Nucleus accumbens (tissue), 56 donors: ENCODE measurements at places on chromosomes 4 and X.

- no peak for DNase-seq
These were observed 37.3 kb downstream of the APBB2 start for GRCh38 chr4:41177016-41177415.

DNA sequence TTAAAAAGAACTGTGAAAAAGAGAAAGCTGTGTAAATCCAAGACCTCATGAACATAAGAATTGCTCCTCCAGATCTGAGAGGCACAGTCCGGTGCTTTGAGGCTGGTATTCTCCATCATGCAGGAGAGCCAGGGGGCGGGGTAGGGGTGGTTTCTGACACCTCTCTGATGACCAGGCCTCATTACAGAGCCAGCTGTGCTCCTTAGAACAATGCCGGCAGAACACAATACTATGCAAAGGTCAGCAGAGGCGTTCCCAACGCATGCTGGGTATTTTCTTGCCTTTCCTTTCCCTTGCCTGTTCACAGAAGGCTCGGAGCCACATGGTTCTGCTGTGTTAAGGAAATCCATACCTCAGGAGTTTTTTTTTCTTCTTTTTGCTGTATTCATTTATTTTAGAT, 91.2 kb upstream of the SOD3 start:
- DNase-seq: no peak

DNA sequence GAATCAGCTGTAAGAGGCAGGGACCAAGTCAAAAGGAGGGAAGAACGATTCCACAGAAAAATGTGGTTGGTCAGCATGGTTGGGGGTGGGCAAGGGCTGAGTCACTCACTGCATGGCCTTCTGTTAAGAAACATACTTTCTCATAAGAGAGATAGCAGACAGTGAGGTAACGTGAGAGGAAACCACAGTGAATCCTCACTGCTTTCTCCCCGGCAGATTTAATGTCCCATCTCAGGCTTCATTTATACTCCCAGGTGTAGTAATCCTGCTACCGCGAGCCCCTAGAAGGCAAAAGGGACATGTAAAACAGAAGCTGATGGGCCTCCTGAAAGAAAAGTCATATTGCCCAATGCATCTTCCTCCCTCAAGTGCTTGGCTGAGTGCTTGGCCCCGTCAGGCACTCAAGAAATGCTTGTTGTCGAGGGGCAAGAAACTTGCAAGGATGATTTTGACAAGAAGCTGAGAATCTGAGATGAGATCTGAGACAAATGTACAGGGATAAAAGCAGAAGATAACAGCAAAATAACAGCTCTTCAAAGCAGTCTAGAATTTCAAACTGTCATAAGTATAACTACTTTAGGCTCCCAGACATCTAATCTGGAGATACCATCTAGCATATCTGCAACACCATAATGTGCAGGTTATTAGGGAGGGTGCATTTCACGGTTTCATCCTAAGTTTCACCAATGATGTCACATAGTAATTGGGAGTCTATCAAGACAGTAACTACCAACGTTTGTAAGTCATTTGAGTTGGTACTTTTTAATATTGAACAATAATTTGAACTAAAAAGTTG, 40.2 kb downstream of the SH3KBP1 start:
- DNase-seq: no peak

- no peak for DNase-seq
These were observed 5.6 kb downstream of the AMOT start for GRCh38 chrX:112835019-112835418.

GRCh38 chrX:36407836-36408235, 488.3 kb downstream of the CFAP47 start:
- DNase-seq: no peak

DNA sequence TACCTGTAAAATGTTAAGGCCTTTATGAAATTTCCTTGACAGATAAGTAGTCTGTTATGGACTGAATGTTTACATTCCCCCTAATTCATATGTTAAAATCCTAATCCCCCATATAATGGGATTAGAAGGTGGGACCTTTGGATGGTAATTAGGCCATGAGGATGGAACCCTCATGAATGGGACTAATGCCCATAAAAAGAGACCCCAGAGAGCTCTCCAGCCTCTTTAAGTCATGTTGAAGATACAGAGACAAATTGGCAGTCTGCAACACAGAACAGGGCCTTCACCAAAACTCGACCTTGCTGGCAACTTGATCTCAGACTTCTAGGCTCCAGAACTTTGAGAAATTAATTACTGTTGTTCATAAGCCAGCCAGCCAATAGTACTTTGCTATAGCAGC, 1344.5 kb upstream of the PCDH7 start:
- DNase-seq: no peak

GRCh38 chr4:180923486-180923885, 1319.7 kb upstream of the TENM3 start:
- DNase-seq: no peak

DNA sequence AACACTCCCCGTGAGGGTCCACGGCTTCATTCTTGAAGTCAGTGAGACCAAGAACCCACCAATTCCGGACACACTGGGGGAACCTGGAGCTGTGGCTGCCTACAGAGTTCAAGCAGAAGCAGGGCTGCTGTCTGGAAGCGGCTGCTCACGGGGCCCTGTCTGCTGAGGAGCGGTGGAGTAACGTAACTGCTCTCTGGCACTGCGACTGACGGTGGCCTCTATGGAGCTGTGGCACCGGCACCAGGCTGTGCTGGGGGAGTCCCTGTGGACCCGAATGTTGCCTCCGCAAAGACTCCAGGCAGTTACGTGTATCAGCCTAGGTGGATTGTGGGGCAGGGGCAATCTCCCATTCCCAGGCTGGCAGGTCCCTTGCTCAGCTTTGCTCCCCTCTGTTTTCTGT, 703.3 kb upstream of the FRG1 start:
- DNase-seq: no peak

GRCh38 chr4:181944527-181944926, 298.7 kb upstream of the TENM3 start:
- no peak for DNase-seq

DNA sequence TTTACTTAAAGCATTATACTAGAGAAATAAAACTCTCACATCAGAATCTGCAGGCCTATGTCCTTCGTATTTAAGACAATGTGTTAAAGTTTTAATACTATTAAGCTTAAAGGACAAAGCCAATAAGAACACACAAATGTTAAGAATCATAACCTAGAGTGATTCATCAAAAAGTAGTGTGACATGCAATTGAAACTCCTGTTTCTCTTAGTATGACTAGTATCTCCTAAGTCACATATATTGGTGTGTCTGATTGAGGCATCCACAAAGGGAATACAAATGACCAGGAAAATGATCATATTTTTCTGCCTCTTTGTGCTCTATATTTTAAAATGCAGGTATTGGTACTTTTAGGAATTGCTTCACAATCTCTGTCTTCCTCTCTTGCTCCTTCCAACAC, 23.8 kb downstream of the GPRASP3 start:
- DNase-seq: no peak

DNA sequence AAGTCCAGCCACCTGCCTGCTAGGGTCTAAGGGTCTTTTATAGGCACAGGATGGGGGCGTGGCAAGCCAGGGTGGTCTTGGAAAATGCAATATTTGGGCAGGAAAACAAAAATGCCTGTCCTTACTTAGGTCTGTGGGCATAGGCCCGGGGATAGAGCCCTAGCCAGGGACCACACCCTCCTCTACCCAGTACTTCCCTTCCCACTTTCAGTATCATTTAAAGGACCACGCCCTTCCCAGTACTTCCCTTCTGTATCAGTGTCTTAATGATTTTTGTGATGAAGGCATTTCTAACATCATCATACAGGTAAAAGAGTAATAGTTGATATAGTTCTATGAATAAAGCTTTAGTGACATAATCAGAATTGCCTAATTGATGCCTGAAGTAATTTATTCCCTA, 11.4 kb downstream of the BANK1 start:
- no peak for DNase-seq

GRCh38 chrX:9183481-9183880, 149.6 kb upstream of the FAM9B start:
- no peak for DNase-seq

DNA sequence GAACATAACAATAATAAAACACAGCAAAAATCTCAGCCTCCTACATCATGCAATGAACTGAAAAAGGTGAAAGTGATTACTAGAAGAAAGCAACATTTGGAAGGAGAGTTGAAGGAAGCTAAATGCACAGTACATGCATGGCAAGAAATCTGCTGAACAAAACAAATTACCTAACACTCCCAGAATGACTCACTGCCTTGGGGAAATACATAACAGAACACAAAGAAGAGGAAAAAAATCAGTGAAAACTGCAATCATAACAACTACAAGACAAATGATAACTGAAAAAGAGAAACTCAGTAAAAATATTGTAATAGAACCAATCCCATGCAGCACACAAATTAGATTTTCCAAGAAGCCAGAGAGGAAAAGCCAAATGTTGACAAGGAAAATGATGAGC, 1513.2 kb downstream of the ARAP2 start:
- no peak for DNase-seq

- DNase-seq: no peak
These were observed 24.6 kb downstream of the ADGRG4 start for GRCh38 chrX:136325377-136325776.

DNA sequence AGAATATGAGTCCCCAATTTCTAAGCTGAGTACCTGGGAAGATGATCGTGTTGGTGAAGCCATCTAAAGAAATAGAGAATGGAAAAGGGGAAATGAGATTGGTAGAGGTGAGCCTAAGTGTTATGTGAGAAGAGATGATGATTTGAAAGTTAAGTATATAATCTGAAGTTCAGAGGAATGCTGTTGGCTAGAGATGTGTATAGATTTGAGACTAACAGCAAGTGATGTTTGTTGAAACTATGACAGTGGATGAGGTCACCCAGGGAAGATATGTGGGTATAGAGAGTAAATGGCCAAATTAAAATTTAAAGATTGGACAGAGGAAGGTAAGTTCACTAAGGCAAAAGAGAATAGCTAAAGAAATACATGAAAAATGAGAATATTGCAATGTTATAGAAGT, 324.2 kb downstream of the MAPK10 start:
- no peak for DNase-seq

- no peak for DNase-seq
These were observed 47.3 kb downstream of the STIM2 start for GRCh38 chr4:26907731-26908599.

DNA sequence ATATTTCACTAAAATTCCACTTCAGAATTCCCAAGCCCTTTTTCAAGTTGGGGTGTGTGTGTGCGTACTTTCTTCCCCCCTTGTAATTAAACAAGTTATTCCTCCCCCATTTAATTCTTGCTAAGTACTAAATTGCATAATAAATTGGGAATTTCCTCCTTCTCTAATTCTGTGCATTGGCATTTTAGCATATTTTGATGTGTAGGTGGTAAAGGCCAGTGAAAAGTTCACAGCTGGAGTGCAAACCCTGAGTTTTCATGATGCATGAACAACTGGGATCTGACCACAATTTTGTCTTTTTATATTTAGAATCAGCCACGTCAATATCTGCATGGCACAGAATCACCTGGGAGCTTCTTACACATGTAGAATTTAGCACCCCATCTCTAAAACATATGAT, 18.5 kb downstream of the ANXA3 start:
- no peak for DNase-seq

GRCh38 chr4:140047786-140048185, 106.2 kb downstream of the MAML3 start:
- no peak for DNase-seq

- DNase-seq: no peak
These were observed 89.1 kb downstream of the SLC16A2 start for GRCh38 chrX:74510401-74510800.

DNA sequence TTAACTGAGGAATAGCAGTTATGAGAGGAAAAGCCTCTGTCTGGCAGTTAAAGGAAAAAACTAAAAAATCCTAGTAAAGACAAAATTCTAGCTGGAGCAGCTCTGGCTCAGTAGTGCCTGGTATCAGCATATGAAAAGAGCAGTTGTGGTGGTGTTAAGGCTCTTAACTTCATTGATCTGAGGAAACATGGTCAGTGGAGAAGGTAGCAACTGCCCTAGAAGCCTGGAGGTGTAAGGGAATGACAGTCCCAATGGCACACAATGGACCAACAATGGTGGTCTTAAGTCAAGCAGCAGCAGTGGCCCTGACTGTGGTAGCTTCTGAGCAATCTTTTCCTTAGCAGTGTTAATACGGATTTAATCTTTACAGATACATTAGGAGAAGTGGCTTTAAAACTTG, 189.6 kb upstream of the POF1B start:
- DNase-seq: no peak

GRCh38 chr4:108861334-108861733, 98.5 kb upstream of the ETNPPL start:
- no peak for DNase-seq

DNA sequence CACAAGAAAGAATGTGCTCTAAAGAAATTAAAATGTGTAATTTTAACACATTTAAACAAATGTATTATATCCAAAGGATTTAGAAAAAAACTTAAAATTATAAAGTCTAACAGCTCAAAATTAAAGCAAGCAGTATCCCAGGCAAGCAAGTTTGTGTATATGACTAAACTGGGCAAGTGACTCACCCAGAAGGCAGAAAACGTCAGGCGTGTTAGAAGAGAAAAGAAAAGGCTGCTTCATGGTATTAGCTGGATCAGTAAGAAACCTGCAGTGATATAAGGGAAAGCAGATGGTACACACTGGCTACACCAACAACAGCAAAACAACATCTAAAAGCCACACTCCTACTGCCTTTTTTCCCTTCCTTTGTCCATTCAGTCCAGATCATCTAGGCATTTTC, 250.6 kb upstream of the NDST3 start:
- DNase-seq: no peak

DNA sequence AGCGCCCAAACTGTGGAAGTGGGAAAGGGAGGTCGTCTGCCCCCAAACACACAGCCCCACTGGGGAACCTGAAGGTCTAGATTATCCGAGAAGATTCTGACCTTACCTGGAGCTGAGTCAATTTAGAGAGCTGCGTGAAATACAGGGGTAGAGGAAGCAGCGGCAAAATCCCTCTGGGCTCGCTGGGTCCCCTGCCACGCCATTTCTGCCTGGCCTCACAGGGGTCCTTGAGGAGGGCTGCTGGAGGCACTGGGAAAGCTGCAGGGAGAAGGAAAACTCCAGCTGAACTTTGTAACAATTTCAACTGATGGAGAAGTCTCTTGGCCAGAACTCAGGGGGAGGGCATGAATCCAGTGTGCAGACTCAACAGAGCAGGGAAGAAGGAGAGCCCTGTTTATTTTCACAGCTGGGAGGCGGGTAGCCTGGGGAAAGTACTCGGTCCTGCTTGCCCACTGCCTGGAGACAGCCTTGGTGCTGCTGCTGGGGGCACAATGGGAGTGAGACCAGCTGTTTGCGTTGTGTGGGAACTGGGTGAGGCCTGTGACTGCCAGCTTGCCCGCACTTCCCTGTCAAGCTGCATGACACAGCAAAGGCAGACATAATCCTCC, 93.2 kb upstream of the MAPK10 start:
- no peak for DNase-seq

DNA sequence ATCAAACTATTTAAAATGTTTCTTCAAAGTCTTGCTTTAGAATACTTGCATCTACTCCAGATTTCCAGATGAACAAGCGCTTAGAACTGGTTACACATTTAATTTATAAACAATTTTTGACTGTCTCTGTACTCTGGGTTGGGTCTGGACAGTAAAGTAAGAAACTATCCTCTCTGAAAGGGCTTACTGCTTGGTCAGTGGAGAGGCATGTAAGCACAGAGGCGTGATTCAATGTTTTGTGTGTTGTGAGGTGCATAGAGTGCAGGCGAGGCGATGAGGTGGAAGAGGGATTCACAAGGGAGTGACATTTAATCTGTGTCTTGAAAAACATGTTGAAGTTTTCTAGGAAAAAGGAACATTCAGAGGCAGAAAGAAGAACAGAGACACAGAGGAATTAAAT, 231.4 kb downstream of the VEGFC start:
- DNase-seq: no peak

- DNase-seq: no peak
These were observed 216.2 kb downstream of the ADGRA3 start for GRCh38 chr4:22299678-22300077.

- no peak for DNase-seq
These were observed 12.0 kb downstream of the TSPAN5 start for GRCh38 chr4:98646422-98646821.
